ENCODE measurements at places on chromosomes 7 and 10. TPM values are rescaled to one million over a fixed set of nuclear protein-coding genes. Genes with fewer than 3 reads are reported as not detected.

GRCh38 chr10:3486346-3487065 lies 298.5 kb downstream of the KLF6 start:
- peak; percentile 88 for DNase-seq

DNA sequence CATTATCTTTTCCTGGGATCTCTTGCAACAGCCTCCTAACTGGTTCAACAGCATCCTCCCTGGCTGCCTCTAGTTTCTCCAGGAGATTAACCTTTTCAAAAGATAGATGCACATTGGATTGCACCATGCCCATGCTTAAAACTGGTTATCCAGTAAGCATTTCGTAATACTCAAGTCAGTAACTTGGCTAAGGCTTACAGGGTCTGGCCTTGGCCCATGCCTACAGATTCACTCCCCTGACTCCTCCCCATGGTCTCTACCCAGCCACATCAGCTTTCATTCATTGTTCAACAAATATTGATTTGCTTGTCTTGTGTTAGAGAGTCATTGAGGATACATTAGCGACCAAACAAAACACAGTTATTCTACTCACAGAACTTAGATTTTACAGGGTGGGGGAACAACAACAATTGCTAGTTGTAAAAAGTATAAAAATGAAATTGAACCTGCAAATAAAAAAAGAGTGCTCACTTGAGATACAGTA lies 1.8 kb upstream of the KIF20B start:
- DNase-seq, result no peak

- no peak for DNase-seq
Measured at GRCh38 chr10:24721229-24722106, 2.2 kb downstream of the ARHGAP21 start.

GRCh38 chr7:2360796-2361195 lies 6.2 kb downstream of the EIF3B start:
- no peak for DNase-seq

DNA sequence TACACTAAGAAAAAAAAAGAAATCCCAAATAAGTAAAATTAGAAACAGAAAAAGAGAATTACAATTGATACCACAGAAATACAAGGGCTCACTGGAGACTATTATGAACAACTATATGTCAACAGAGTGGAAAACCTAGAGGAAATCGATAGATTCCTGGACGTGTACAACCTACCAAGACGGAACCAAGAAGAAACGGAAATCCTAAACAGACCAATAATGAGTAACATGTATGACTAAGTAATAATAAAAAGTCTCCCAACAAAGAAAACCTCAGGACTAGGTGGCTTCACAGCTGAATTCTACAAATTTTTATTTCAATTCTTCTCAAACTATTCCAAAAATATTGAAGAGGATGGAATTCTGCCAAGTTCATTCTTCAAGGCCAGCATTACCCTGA lies 13.9 kb downstream of the DIP2C start:
- no peak for DNase-seq

- no peak for DNase-seq
Measured at GRCh38 chr10:61023053-61023452, 79.1 kb upstream of the RHOBTB1 start.

Gene GATA3
- 3.2 TPM for total RNA-seq

Gene CYP26A1
- total RNA-seq, result not detected

All from epithelial cell of proximal tubule (primary cell).